ENCODE measurements at places on chromosomes 3 and 15. TPM values are rescaled to one million over a fixed set of nuclear protein-coding genes. Genes with fewer than 3 reads are reported as not detected.
A peak's percentile ranks its signal among the peaks of the same experiment; 100 is the strongest.

The ARHGEF26 gene
- 0.17 TPM for total RNA-seq

DNA sequence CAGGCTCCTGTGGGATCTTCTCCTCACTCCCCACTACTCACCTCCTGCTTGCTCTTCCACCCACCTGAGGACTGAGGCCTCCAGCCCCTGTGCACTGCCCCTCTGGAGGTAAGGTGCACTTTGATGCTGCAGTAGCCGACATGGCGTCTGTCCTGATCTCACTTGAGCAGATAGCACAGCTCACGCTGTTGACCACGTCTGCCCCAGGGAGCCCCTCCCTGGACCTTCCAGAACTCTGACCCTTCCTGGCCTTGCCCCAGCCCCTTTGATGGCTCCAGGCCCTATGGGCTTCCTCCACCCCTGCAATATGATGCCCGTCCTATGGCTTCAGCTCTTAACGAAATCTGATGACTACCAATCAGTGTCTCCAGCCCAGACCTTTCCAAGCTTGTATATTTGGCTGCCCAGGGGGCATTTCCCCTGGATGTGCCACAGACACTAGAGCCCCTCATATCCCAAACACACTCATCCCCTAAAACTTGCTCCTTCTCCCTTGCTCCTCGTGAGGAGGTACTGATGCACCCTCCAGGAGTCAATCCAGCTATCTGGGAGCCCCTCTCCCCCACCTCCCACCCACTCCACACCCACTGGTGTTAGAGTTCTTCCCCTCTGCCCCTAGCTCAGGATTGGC is 27.1 kb downstream of the KY start:
- no peak for DNase-seq

The GPR87 gene
- total RNA-seq, result not detected

The ABHD17C gene
- total RNA-seq, result 10.0 TPM

The NRROS gene
- total RNA-seq, result 40.3 TPM

GRCh38 chr15:62094388-62094787 is 27.6 kb downstream of the C2CD4A start:
- DNase-seq, result no peak

The ARMC8 gene
- total RNA-seq, result 50.2 TPM

- no peak for DNase-seq
These were observed 235.3 kb downstream of the ABHD5 start for GRCh38 chr3:43926055-43926454.

The CTXND1 gene
- not detected for total RNA-seq

The CA12 gene
- total RNA-seq, result not detected

DNA sequence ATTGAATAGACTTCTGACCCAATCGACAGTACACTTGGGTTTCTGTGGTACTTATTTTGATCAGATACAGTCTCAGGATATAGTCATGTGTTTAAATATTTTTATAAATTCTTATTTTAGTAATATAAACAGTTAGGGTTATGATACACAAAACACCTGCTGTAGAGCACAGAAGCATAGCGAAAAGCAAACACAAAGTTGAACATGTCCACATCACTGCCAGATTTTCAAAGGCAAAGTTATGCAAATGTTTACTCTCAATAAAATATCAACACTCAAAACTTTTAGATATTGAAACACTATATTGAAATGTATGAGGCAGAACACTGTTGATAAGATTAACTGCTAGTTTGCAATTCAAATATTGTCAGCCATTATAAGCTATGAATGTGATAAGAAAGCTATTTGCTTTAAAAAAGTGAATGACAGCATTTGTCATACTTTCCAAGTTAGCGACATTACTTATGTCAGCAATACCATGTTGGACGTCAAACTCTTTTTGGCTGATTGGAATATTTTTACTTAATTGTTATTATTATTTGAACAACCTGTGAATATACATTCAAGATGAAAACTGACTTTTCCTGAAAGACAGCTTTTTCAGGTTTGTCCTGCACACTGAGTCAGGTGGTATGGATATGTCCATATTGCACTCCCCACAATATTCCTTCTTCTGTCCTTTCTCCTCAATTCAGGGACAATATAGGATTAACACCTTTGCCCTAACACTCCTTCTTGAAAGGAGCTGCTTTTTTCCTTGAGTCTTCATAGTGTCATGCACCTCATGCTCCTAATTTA is 367.1 kb downstream of the EPHA3 start:
- DNase-seq, result no peak

The SERINC4 gene
- total RNA-seq, result 0.50 TPM

DNA sequence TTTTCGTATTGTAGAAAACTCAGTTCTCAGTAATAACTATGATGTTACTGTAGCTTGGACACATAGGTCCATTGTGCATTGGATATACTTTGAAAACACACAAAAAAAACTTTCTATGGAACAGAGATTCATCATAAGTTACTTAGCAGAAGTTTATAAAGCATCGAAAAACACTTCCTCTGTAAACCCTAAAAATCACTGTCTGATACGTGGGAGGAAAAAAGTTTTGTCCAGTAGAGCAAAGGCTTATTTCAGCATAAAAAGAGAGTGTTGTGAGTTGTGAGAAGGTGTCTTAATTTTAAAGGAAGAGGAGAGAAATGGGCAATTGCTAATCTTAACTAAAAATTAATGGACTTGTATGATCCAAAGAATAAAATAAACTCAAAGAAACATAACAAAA is 64.8 kb downstream of the OSTN start:
- DNase-seq, result no peak

GRCh38 chr3:34008836-34009809 is 210.7 kb downstream of the PDCD6IP start:
- no peak for DNase-seq

DNA sequence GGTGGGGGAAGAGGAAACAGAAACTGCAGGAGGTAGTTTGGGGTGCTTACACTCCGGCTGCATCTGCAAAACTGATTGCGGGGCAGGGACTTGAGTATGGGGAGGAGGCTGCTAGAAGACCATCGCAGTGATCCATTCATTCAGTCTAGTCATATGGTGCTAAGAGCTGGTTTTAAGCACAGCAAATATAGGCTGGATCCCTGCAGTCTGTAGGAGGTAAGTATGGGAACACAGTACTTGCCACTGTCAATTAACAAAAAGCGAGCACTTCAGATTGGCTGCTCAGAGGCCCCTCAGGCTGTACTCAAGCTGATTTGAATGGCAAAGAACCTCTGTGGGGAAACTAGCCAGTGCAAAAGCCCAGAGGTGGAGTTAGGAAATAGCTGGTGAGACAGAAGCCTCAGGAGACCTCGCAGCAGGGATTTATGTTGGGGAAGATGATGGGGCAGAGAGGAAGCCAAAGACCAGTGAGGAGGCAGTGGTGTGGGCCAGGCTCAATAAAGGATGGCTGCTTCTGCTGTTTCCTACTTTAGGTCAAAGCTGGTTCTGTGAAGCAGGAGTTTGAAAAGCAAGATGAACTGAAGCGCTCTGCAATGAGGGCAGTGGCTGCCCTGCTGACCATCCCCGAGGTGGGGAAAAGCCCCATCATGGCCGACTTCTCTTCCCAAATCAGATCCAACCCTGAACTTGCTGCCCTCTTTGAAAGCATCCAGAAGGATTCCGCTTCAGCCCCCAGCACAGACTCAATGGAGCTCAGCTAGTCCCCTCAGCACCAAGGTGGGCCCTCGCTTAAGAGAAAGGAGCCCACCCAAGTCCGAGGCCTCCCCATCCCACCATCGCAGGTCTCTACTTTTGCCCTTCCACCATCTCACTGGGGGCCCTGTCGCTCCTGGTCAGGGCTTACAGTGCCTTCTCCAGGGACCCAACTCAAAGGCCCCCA is 7.9 kb downstream of the RPL32 start:
- no peak for DNase-seq

- no peak for DNase-seq
These were observed 169.4 kb upstream of the ZNF385D start for GRCh38 chr3:21920421-21920861.

- DNase-seq, result peak; percentile 90
These were observed at the start of gene RASSF1 for GRCh38 chr3:50340448-50341329. RASSF1 (minus strand) TSS chr3:50340836; CDS start chr3:50340805, 31 bp downstream.

The GRM7 gene
- not detected for total RNA-seq

The ARGFX gene
- total RNA-seq, result not detected

DNA sequence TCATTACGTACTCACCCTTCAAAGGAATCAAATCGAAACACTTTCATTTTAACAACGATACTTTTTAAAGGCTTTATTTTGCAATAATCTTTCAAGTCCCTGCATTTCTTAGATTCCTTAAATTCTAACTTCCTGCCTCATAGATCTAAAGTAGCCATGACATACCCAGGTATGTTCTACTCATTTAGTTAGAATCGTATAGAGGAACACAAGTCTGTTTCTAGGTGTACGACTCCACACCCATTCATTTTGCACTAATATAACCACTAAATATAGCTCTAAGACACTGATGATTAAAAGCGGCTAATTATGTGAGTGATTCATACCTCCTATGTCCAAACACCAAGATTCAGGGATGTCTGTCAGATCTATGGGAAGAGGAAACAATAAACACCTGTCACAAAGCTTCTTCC is 1.3 kb downstream of the ATP13A3 start:
- no peak for DNase-seq

DNA sequence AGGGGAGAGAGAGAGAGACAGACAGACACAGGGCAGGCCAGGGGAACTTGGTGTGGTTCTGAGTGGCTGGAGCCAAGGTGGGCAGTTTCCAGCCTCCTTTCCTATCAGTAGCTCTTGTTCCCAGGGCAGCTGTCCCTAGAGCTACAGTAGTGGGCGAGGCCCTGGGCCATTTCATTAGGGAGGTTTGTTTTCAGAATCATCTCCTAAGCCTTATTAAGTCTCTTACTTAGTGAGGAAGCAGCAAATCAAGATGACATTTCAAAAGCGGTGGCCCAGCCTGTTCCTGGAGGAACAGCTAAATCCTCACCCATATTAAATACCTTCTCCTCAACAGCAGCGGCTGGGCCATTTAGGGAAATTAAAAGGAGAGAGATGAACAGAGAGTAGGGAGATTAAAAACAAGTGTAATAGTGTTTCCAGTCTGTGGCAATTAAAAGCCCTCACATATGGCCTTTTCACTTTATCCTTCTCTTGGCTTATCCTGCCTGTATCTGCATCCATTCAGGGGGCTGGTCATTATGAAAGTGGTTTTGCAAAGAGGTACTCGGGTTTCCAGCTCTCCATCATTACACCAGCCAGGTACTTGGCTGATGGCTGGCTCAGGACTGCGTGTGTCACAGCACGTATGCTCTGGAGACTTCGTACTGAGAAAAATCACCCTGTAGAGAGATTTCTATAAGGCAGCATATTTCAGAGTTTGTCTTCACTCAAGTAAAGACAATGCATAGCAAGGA is 91.9 kb upstream of the PRR23C start:
- DNase-seq, result no peak

DNA sequence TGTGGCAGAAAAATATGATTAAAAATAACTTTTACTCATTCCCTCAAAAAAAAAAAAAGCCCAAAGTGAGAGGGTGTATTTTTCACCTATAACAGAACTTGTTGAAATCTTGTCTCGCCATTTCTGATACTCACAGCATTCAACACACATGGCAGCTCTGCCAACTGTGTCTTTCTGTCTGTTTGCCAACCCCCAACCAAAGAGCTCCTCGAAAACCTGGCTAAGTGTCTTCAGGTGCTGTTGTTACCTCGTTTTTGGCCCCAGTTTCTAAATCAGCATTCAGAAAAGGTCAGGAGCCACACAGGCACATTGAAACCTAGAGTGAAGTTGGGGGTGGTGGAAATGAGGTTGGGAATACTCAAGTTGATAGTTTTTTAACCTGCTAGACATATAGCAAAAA is 123.5 kb downstream of the TMEM108 start:
- DNase-seq, result no peak

The PTH1R gene
- total RNA-seq, result not detected

GRCh38 chr3:113055961-113056360 is 65.2 kb downstream of the GTPBP8 start:
- no peak for DNase-seq

The PYGO1 gene
- not detected for total RNA-seq

The SRGAP3 gene
- 1.6 TPM for total RNA-seq

The PTPRG gene
- total RNA-seq, result 0.93 TPM

DNA sequence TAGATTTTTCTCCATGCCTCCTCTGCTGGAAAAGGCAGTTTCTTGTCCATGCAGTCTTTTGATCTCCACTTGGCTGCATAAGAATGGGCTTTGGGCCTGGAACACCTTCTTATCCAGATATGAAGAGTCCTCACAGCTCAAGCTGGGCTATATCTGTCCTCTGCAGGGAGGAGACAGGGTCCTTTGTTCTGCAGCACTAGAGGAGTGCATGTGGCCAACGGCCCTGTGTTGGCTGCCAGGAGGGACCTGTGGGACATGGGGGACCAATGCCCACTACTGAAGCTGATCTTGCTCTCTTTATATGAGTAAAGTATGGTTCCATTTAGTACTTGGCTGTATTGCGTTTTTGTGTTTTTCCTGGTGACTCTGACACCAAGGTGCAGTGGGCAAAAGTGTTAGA is 157.3 kb upstream of the ABI3BP start:
- no peak for DNase-seq

GRCh38 chr3:6518709-6519345 is 342.1 kb upstream of the GRM7 start:
- DNase-seq, result no peak

DNA sequence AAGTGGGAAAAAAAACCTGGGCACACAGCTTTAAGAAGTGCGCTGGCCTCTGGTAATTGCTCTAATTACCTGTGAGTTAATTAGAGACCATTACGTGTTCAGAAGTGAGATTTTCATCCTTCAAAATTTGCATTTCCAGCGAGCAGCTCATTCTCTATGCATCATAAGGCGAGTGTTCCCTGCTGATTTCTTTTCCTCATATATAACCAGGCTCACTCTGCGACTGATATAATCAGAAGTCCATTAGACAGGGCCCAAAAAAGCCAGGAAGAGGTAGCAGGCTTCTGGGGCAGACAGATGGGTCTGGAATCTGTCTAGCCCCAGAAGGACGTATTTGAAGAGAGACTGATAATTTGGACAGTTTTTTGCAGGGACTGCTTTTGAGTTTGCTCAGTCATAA is 158.7 kb downstream of the MTHFS start:
- DNase-seq, result no peak

The C3orf49 gene
- total RNA-seq, result not detected

The EPHB1 gene
- total RNA-seq, result 0.59 TPM

DNA sequence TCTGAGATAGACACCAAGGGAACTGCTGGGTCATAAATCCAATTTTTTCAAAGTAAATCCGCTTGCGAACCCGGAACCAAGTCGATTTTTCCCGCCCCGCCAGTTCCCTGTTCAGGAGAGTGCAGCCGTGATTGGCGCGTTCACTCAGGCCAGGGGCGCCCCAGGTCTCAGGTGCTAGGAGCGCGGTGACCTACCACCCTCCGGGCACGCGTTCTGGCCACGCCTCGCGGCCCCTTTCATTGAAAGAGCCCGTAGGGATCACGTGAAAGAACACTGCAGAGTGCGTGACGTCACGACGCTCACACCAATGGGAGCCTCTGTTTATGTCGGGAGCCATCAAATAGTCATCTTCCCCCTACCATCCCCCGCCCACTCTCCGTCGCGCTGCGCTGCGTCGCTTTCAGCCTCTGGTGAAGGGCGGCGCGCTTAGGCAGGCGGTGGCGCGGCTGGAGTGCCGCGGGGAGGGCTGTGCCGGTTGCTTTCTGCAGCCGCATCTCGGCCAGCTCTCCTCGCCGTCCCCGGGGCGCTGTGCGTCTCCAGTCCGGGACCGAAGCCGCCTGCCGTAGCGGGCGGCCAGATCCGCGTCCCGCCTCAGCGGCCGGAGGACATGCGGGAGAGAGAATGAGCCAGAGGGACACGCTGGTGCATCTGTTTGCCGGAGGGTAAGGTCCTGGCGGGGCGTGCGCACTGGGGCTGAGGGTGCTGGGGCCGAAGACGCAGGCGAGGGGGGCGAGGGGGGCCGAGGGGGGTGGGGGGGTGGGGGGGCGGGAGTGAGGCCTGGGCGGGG is at the start of gene SLC25A36:
SLC25A36 (plus strand) TSS at position 403 of the 787 bp plus-strand sequence; CDS start at position 622, 219 bp downstream.
- peak; percentile 97 for DNase-seq

GRCh38 chr15:45030743-45031142 is 7.7 kb downstream of the SORD start:
- no peak for DNase-seq

The CLDN18 gene
- not detected for total RNA-seq
